Natural killer cell (primary cell): ENCODE measurements at places on chromosomes 5 and 9. TPM values are rescaled to one million over a fixed set of nuclear protein-coding genes. Genes with fewer than 3 reads are reported as not detected.

FBLL1 gene
- total RNA-seq = not detected

SYNPO gene
- not detected for total RNA-seq

DOCK8 gene
- total RNA-seq = 207 TPM

ANKRD34B gene
- not detected for total RNA-seq

DNA sequence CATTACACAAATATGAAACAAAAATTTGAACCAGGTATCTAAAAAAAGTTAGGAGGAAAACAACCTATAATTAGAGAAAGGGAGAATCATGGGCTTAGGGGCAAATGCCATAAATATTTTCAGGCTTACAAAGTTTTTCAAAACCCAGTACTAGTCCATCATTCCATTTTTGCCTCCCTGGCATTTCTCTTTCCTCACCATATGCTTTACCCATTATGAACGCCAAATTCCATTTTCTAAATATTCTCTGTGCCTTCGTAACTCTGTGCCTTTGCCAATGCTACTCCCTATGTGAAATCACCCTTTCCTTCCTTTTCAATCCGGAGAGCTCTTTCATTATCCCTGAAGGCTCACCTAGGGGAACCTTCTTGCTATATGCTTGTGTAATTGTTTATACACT lies 434.1 kb downstream of the ZSWIM6 start:
- no peak overlapping the region for H3K27ac ChIP-seq
- DNase-seq = no peak
- no peaks in the 10 kb centered on the region for H3K4me1 ChIP-seq
- no peak overlapping the region for H3K4me3 ChIP-seq
- no peaks in the 10 kb centered on the region for H3K27me3 ChIP-seq

- no peaks in the 10 kb centered on the region for H3K36me3 ChIP-seq
- no peak overlapping the region for H3K27ac ChIP-seq
- no peak overlapping the region for H3K4me3 ChIP-seq
- no peak for DNase-seq
Observed at GRCh38 chr5:74322191-74322590, 318.3 kb downstream of the ENC1 start.

GRCh38 chr5:36950586-36951457 lies 74.3 kb downstream of the NIPBL start:
- no peak overlapping the region for H3K4me3 ChIP-seq
- no peaks in the 10 kb centered on the region for H3K4me1 ChIP-seq
- H3K36me3 ChIP-seq = peaks cover 5% of the 10 kb centered on the region

- no peak overlapping the region for H3K4me3 ChIP-seq
- DNase-seq = no peak
- peaks cover 7% of the 10 kb centered on the region for H3K4me1 ChIP-seq
- no peaks in the 10 kb centered on the region for H3K36me3 ChIP-seq
- no peaks in the 10 kb centered on the region for H3K27me3 ChIP-seq
Observed at GRCh38 chr9:127163409-127163808, 41.0 kb upstream of the ANGPTL2 start.

- H3K27me3 ChIP-seq = no peaks in the 10 kb centered on the region
- no peaks in the 10 kb centered on the region for H3K4me1 ChIP-seq
- no peak overlapping the region for H3K27ac ChIP-seq
- no peak overlapping the region for H3K4me3 ChIP-seq
- no peaks in the 10 kb centered on the region for H3K36me3 ChIP-seq
Observed at GRCh38 chr5:91135475-91136248, 247.5 kb downstream of the ARRDC3 start.

DNA sequence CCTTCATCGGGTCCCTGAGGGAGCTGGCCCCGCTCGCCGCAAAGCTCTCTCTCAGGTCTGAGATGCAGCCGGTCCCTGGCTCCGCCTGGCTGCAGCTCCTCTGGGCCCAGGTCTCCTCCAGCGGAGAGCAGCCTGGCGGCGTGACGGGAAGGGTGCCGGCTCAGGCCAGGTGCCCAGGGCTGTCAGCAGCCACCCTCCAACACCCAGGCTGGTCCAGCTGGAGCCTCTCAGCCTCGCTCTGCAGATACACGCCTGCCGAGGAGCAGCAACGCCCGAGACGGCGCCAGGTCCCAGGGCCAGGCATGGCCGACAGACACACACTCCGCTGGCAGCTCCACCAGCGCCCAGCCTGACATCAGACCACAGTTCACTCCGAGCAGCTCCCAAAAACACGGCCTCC lies 25.6 kb downstream of the FAM163B start:
- peaks cover 6% of the 10 kb centered on the region for H3K4me1 ChIP-seq
- H3K27me3 ChIP-seq = peaks cover 13% of the 10 kb centered on the region
- H3K27ac ChIP-seq = no peak overlapping the region
- no peak overlapping the region for H3K4me3 ChIP-seq
- no peaks in the 10 kb centered on the region for H3K36me3 ChIP-seq
- no peak for DNase-seq

- H3K4me1 ChIP-seq = no peaks in the 10 kb centered on the region
- H3K27me3 ChIP-seq = no peaks in the 10 kb centered on the region
- no peak overlapping the region for H3K27ac ChIP-seq
- no peak overlapping the region for H3K4me3 ChIP-seq
Observed at GRCh38 chr9:15203581-15203980, 103.4 kb downstream of the TTC39B start.

DNA sequence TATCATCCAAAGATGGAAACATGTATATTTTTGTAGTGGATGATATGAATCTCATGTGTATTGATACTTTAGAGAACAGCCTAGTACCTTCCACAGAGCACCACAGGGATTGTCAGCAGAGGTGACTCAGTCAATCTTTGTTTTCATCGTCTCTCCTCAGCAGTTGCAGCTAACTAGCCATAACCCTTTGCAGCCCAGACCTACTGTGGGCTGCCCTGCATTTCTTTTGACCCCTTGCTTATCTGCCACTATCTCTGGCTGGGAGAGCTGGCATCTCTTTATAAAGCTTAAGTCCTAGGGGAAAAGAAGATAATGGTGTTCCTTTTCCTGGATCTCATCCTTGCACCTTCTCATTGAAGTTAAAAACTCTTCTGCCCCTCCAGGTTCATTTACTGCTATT lies 28.7 kb downstream of the HMGCR start:
- H3K27me3 ChIP-seq = no peaks in the 10 kb centered on the region
- no peak overlapping the region for H3K27ac ChIP-seq
- no peak overlapping the region for H3K4me3 ChIP-seq
- no peaks in the 10 kb centered on the region for H3K4me1 ChIP-seq
- no peak for DNase-seq

DNA sequence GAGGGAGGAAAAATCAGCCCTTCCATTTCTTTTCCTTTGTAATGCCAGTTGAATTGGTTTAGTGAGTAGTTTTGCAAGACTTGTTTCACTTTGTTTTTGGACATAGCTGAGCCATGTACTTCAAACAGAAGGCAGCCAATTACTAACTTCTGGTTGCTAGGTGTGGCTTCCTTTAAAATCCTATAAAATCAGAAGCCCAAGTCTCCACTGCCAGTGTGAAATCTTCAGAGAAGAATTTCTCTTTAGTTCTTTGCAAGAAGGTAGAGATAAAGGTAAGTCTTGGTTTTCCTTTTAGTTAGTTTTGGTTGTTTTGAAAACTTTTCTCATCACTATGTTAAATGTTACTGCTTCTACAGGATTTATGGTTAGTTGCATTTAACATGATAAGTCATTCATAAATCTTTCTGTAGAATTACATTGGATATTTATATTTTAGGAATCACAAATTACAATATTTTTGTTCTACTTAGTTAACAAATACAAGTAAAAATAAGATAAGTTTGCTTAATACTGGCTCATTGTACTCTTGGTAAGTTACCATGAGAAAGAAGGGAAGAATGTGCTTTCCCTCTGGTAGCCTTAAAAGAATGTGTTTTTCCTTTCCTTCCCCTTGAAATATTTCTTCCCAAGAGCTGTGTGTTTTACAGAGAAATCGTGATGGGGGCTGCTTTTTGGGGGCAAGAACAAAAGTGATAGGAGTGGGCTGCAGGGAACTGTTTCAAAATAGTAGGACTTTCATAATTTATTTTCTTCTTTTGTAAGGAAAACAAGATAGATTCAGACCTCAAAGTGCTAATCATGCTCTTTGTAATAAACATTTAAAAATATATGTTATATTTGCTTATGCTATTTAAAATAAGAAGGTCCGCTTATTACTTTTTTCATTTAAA lies at the start of gene ANXA1:
ANXA1 (plus strand) TSS at position 213 of the 890 bp plus-strand sequence. CDS start 6,671 bp downstream, outside the sequence.
- peak within 1 kb of the TSS; percentile 54 for H3K4me3 ChIP-seq
- H3K27me3 ChIP-seq = no peaks in the 10 kb centered on the region
- peaks cover 14% of the 10 kb centered on the region for H3K4me1 ChIP-seq
- peak; percentile 76 for DNase-seq
- peak within 1 kb of the TSS; percentile 76 for H3K27ac ChIP-seq
- peaks cover 4% of the 10 kb centered on the region for H3K36me3 ChIP-seq

GRCh38 chr5:16768184-16768583 lies 151.4 kb upstream of the RETREG1 start:
- DNase-seq = no peak
- H3K4me1 ChIP-seq = no peaks in the 10 kb centered on the region
- no peak overlapping the region for H3K4me3 ChIP-seq
- H3K27ac ChIP-seq = no peak overlapping the region

DNA sequence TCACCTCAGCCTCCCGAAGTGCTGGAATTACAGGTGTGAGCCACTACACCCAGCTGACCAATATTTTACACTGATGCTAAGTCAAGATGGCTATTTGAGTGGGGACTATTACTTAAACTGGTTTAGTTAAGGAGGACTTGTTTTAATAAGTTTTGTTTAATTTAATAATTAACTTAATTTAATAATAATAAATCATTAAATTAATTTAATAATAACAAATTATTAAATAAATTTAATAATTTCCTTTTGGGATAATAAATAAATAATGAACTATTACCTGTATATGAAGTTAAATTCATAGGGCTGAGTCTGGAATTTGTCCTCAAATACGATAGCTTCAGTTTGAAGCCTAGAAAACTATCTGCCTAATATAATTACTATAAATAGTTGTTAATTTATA lies 665.1 kb upstream of the COX7C start:
- no peak overlapping the region for H3K27ac ChIP-seq
- no peaks in the 10 kb centered on the region for H3K27me3 ChIP-seq
- DNase-seq = no peak
- no peak overlapping the region for H3K4me3 ChIP-seq
